Left lobe of liver (tissue), 2 donors: ENCODE measurements at places on chromosomes 3 and 15. TPM values are rescaled to one million over a fixed set of nuclear protein-coding genes. Genes with fewer than 3 reads are reported as not detected.

The TRH gene
- not detected for total RNA-seq

- no peak for DNase-seq
Measured at GRCh38 chr3:45182915-45183871, 37.0 kb upstream of the CDCP1 start.

DNA sequence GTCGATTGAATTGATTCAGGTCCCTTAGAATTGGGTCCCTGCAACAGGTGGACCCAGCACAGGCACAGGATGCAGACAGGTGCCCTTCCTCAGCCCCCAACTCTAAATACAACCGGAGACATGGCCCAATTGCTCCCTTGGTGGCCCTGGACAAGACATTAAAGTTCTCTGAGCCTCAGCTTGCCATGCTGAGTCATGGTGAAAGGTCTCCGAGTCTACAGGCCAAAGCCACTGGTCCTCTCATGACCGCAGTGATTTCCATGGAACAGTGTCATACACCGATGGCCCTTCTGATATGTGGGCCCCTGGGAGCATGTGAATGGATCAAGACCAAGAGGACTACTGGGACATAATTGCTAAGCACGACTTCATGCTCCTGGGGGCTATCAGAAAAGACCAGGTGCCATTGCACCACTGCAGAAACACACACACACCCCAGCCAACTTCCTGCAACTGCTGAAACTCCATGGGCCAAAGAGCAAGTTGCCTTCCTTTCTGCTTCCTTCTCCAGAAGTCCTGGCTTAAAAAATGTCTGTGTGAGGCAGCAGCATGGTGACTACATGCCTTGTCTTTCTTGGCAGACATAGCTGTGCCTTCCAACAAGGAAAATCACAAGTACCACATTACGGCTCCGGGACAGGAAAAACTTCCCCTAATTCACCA lies 38.8 kb downstream of the TBC1D2B start:
- DNase-seq, result peak; percentile 39

DNA sequence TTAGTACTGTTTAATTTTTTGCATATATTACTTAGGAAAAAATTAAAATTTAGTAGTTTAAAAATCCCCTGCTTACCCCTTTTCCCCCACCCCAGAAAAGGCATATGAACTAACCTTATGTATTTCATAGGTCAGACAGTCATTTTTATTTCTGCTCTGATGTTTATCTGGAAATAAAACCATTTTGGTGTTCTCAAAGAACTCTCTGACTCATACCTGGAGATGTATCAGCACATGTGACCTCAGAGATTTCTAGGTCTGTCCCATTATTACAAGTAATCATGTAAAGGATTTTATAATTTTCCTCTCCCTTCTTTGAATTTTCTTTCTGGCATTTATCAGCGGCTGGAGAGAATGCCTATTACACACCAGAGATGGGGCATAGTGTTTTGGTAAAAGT lies 14.1 kb upstream of the CCR8 start:
- DNase-seq, result no peak

The SOX14 gene
- total RNA-seq, result not detected

DNA sequence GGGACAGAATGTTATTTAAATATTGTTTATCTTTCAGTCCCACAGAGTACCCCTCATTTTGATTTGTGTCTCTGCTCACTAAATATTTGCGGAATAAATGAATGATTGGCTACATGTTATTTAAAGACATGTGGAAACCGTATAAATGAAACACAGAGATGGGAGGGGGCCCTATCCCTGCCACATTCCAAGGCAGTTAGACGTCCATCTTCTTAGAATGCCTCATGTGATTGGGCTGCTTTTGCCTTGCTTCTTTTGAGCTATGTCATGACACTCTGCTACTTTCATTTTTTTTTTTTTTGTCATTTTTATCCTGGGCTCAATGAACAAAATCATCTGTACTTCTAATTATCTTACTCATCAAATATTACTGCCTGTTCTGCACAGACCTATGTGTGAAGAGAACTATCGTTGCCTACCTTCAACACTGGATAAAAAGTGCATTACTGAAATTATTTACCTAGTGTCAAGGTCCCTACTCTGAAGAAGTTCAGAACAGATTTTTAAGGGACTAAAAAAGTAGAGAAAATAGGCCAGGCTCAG lies 83.9 kb upstream of the FAM98B start:
- no peak for DNase-seq

DNA sequence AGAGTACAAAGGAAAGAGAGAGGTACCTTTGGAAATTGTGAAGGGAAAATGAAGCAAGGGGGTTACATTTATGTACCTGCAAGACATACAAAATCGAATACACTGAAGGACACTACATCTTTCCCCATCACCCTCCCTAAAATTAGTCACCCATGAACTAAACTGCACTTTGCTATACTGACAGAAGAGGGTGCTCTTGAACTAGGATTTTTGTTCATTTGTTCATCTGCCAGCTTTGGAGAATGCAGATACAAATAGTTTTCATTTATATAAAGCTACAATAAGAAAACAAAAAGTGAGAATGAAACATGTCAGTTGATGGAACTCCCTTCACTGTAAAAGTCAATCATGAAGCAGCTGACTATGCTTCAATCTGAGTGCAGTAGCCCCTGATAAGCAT lies 55.7 kb downstream of the PCCB start:
- no peak for DNase-seq
